ENCODE measurements at places on chromosomes 12 and 14.

- DNase-seq, result no peak
Observed at GRCh38 chr12:59615392-59616165, 19.8 kb downstream of the SLC16A7 start.

GRCh38 chr12:57016348-57016747, at the start of gene TAC3:
TAC3 (minus strand) TSS chr12:57016529; CDS start chr12:57015797, 732 bp downstream.
- no peak for DNase-seq

GRCh38 chr14:100711493-100711892, 15.2 kb upstream of the DLK1 start:
- no peak for DNase-seq

- no peak for DNase-seq
Observed at GRCh38 chr14:99812096-99812750, 19.0 kb downstream of the EML1 start.

DNA sequence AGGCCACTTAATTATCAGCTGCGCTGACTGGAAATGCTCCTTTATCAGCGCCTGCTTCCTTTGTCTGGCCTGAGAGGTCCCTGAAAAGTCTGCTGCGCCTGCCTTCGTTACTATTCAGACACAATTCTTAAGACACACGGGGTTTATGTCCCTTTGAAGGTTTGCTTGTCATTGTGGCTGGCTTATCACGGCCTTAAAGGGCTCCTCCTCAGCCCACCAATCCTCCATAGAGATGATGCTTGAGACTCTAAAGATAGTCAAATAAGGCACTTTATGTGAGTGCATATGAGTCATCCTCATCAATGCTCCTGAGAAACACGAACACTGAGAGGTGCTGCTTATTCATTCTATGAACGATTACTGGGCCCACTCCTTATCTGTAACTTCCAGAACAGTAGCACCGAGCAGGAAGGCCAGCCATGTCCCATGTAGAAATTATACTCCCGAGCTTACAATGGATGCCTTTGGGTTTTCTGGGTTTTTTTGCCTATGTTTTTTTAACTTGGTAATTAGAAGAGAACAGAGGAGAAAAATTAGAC, 1268.2 kb upstream of the TMEM132C start:
- DNase-seq, result no peak

DNA sequence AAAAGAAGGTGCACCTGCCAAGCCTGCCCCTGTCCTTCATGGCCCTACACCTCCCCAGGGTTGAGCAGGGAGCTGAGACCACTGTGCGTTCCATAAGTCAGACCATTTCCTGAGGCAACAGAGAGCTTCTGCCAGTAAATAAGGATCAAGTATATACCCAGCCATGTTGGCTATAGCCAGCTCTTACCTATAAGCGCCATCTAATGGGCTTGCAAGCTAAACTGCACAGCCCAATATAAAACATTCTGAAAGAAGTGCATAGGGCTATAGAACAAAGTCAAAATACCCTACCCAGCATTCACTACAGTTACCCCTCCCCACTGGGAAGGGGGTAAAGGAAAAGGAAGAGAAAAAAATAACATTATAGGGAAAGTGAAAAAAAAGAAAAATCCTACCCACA, 59.3 kb upstream of the SCAF11 start:
- no peak for DNase-seq

- DNase-seq, result no peak
Observed at GRCh38 chr12:124227951-124228711, 66.8 kb upstream of the RFLNA start.

- no peak for DNase-seq
Observed at GRCh38 chr14:49919825-49920659, 27.2 kb downstream of the ARF6 start.

GRCh38 chr12:75959060-75959459, 72.5 kb downstream of the PHLDA1 start:
- DNase-seq, result no peak

- DNase-seq, result no peak
Observed at GRCh38 chr12:52212701-52213563, 20.1 kb upstream of the KRT7 start.

DNA sequence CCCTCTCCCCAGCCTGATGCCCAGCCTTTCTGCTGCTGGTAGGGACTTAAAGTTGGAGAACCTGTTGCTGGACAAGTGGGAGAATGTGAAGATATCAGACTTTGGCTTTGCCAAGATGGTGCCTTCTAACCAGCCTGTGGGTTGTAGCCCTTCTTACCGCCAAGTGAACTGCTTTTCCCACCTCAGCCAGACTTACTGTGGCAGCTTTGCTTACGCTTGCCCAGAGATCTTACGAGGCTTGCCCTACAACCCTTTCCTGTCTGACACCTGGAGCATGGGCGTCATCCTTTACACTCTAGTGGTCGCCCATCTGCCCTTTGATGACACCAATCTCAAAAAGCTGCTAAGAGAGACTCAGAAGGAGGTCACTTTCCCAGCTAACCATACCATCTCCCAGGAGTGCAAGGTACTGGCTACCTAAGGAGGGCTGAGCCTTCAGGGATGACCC, 1.6 kb downstream of the TSSK4 start:
- no peak for DNase-seq

DNA sequence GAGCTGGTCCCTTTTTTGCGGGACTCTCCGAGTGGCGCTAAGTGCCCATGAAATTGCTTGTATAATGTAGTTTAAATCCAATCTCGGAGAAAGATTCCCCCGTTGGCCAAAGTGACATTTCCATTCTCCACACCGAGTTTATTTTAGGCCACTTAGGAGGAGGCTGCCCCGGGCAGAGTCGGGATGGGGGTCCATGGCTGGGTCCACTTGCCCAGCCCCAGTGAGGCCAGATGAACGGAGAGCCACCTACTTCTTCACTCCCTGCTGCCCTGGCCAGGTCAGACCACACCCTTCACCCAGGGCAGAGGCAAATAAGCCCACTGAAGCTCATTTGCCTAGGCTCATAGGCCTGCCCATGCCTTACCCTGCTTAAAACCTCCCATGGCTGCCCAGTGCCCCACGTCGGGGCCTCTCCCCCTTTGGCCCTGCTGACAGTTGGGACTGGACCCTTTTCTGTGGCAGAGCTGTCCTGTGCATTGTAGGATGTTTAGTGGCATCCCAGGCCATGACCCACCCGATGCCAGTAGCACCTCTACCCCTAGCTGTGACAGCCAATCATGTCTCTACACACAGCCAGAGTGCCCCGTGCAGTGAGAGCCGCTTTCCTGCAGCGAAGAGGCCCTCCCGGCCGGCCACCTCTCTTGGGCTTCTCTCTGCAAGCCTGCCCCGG, 51.3 kb downstream of the FAM222A start:
- no peak for DNase-seq

GRCh38 chr12:54369597-54370131, 5.4 kb upstream of the GPR84 start:
- DNase-seq, result no peak

DNA sequence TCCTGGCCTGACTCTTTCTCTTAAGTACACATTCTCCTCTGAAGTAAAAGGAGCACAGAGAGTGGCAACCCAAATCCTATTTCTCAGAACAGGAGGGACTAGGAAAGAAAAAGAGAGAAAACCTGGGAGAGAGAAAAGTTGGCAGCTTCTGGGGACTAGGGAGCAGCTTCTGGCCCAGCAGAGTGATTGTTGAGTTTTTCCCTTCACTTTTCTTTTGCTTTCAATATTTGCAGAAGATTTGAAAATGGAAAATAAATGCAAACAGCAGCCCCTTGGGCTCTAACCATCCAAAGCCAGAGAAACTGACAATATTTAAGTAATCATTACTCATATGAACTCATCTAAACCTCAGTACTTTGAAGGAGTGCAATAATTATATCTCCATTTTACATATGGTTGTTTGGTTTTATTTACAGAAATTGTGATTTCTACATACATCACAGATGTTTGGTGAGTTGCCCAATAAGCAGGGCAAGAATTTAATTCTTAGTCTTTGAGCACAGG, 28.8 kb upstream of the IGF1 start:
- no peak for DNase-seq

DNA sequence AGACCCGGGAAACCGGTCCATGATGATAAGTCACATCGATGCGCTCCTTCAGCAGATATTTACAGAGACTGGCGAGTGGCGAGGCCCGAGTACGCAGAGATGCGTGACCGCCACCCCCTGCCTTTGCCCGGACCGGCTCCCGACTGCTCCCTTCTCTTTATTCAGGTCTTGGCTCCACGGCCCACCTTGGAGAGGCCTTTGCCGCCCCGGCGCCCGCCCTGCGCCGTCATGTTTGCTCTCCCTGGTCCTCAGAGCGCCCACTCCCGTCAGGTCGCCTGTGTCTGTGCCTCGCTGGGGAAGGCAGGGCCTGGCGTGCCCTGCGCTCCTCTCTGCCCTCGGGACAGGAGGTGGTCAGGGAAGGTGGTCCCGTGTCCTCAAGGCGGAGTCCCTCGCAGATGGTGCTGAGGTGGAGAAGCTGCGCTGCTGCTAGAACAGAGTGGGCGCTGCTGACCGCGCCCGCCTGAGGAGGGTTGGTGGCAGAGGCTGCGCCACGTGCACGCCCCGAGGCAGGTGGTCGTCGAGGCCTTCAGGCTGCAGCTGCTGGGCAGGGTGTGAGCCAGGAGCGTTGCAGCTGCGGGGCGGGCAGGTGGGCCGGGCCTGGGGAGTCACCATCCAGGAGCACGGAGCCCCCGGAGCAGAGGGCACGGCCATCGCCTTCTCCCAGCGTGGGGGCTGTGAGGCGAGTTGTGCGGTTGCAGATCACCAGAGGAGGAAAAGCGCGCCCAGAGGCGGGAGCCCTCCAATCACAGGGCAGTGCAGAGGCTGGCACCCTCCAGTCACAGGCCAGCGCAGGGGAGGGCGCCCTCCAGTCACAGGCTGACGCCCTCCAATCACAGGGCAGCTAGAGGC, 27.2 kb downstream of the DDX51 start:
- DNase-seq, result no peak

All from stimulated activated CD4-positive, alpha-beta T cell treated with anti-CD3 and anti-CD28 coated beads, Interleukin-15, amount 100 ng/mL, for 1 hour (primary cell).